ENCODE measurements at places on chromosomes 7 and 10.

- no peak for DNase-seq
- H3K36me3 ChIP-seq, result no peaks in the 10 kb centered on the region
- no peak overlapping the region for H3K4me3 ChIP-seq
- no peaks in the 10 kb centered on the region for H3K4me1 ChIP-seq
These were observed 30.5 kb downstream of the PLXNA4 start for GRCh38 chr7:132545756-132546155.

DNA sequence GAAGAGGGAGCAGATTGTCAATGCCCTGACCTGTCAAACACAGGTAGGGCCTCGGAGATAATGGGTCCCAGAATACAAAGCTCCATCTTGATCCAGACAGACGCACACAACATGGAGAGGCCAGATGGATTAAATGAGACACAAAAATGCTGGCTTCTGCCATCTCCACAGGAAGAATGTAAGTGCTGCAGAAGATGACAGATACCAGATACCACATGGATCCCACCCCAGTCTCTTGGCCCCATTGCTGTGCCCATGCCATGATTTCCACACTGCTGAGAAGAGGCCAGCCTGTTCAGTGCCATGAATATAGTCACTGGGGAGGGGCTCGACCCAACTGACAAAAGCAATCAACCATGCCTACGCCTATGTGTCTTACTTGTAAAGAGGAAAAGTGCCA lies 487.9 kb downstream of the PARD3 start:
- no peak overlapping the region for H3K4me3 ChIP-seq
- H3K4me1 ChIP-seq, result no peaks in the 10 kb centered on the region
- H3K36me3 ChIP-seq, result no peaks in the 10 kb centered on the region
- no peaks in the 10 kb centered on the region for H3K27me3 ChIP-seq
- no peak for DNase-seq

- H3K27ac ChIP-seq, result no peak overlapping the region
- no peaks in the 10 kb centered on the region for H3K4me1 ChIP-seq
- DNase-seq, result no peak
- no peaks in the 10 kb centered on the region for H3K36me3 ChIP-seq
- no peaks in the 10 kb centered on the region for H3K27me3 ChIP-seq
These were observed 182.9 kb downstream of the HTR7 start for GRCh38 chr10:90674928-90675327.

DNA sequence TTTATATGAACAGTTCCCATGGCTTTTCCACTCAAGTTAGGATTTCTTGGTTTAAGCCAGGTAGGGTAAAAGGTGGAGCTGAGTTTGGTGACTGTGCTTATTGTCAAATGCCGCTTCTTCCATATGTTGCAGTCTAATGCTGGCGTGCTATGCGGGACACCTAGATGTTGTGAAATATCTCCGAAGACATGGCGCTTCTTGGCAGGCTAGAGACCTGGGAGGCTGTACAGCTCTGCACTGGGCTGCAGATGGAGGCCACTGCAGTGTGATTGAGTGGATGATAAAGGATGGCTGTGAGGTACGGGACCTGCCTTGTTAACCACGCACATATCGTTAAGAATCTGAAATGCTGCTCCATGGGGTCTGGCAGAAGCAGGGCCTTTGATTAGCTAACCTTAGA lies 108.4 kb downstream of the FANK1 start:
- H3K4me3 ChIP-seq, result no peak overlapping the region
- no peaks in the 10 kb centered on the region for H3K36me3 ChIP-seq
- no peak for DNase-seq
- H3K4me1 ChIP-seq, result no peaks in the 10 kb centered on the region
- no peaks in the 10 kb centered on the region for H3K27me3 ChIP-seq

DNA sequence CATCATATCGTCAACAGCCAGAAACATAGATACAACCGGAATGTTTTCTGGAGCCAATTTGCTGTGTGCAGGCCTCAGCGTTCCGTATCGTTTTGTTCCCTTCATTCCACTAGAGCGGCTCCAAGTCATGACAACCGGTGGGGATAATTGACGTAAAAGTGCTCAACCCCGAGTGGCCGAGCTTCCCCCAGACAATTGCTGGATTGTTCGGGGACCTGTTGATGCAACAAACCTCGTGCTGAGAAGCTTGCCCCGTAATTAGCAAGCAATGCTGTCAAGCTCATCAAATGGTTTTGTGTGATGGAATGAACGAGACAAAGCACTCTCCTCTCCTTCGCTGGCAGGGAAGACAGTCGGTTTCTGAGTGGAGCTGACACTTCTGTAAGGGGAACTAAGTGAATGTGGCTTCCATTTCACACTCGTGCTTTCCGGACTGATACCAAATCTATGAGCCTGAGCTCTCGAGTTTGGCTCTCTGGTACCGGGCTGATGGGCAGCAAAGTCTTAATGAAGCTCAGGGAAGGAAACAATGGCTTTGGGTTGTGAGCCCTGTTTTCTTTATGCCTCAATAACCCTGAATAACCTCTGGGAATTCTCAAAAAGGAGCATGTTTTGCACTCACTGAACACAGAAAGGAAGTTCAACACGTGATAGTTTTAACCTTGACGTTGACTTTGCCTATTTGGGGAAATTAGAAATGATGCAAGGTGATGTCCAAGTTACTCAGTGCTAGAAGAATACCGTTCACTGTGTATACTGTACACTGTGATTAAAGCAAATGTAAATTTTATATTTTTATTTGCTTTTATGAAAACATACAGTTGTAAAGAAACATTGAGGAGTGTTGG lies 220.5 kb downstream of the BAMBI start:
- H3K4me1 ChIP-seq, result no peaks in the 10 kb centered on the region
- no peak for DNase-seq
- H3K4me3 ChIP-seq, result no peak overlapping the region
- no peaks in the 10 kb centered on the region for H3K27me3 ChIP-seq

DNA sequence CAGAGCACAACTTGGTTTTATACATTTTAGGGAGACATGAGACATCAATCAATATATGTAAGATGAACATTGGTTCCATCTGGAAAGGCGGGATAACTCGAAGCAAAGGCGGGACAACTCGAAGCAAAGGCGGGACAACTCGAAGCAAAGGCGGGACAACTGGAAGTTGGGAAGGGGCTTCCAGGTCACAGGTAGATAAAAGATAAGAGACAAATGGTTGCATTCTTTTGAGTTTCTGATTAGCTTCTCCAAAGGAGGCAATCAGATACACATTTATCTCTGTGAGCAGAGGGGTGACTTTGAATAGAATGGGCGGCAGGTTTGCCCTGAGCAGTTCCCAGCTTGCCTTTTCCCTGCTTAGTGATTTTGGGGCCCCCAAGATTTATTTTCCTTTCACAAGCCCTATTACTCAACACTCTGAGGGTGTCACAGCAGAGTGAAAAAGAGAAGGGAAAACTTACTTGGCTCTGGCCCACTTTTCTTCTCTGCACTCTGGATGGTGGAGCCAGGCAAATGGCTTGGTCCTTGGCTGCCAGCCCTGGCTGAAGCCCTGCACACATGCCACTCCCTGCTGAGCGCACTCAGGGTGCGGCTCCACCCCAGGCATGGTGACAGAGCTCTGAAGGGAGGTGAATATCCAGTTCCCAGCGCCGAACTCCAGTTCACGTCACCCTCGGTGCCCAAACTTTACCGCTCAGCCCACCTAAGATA lies 46.7 kb downstream of the PARD3 start:
- H3K27me3 ChIP-seq, result no peaks in the 10 kb centered on the region
- no peaks in the 10 kb centered on the region for H3K36me3 ChIP-seq
- H3K4me3 ChIP-seq, result no peak overlapping the region
- no peaks in the 10 kb centered on the region for H3K4me1 ChIP-seq

- H3K36me3 ChIP-seq, result no peaks in the 10 kb centered on the region
- no peaks in the 10 kb centered on the region for H3K27me3 ChIP-seq
- H3K4me3 ChIP-seq, result no peak overlapping the region
- DNase-seq, result no peak
- H3K4me1 ChIP-seq, result no peaks in the 10 kb centered on the region
These were observed 91.4 kb downstream of the TPST1 start for GRCh38 chr7:66296557-66296956.

DNA sequence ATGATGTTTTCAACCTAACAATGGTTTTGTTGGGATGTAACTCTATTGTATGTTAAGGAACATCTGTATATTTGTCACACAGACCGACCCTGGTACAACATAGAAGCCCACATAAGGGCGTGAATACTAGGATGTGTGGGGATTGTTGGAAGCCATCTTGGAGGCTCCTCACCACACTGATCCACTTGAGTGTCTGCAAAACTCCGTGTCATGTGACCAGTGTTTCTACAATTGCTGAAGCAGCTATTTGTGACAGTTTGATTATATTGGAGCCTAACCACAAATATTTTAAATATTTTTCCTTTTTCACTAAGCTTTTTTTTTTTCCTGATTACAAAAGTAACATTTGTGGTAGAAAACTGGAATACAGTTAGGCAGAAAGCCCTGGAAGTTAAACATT lies 27.9 kb downstream of the RALA start:
- H3K36me3 ChIP-seq, result no peaks in the 10 kb centered on the region
- no peak overlapping the region for H3K27ac ChIP-seq
- no peaks in the 10 kb centered on the region for H3K4me1 ChIP-seq
- DNase-seq, result no peak
- no peak overlapping the region for H3K4me3 ChIP-seq

DNA sequence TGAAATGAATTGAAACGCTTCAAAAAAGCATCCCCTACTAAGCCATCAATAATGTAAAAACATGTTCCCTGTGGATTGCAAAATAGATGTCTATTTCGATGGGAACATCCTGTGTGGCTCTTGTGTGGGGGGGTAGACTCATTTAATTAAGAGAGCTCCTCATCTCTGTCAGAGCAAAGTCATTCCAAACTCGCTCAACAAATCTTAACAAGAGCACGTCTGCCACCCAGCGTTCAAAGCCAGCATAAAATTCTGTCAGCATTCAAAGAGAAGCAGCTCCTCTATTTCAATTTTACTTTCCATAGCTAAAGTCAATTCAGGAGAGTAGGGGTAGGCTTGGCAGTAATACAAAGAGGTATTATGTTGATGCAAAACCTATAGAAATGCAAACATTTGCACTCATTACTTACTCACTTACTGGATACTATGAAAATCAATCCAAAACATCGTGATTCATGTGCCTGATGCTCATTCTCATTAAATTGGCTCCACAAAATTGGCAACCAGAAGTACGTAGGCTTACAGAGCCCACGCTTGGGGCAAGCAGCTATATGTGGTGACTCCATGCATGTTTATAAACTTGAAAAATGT lies 114.9 kb downstream of the IPMK start:
- no peaks in the 10 kb centered on the region for H3K4me1 ChIP-seq
- no peaks in the 10 kb centered on the region for H3K27me3 ChIP-seq
- H3K36me3 ChIP-seq, result no peaks in the 10 kb centered on the region
- peak; percentile 9 for DNase-seq
- H3K4me3 ChIP-seq, result no peak overlapping the region

DNA sequence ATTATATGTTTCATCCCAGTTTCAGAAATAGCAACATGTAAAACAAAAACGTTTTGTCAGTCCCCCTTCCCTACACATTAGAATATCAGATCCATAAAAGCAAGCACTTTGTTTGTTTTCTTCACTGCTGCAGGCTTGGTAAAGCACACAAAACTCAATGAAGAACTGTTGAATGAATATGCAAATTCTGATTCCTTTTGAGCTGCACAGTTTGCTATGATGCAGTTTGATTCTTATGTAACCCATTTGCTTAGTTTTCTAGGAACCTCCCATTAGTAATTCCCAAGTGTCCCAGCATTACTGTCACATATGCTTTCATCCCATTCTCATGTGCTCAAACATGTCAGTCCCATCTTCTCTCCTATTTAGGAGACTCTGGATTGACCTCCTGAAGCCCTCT lies 26.1 kb upstream of the CHCHD3 start:
- H3K4me3 ChIP-seq, result no peak overlapping the region
- H3K4me1 ChIP-seq, result no peaks in the 10 kb centered on the region
- no peak for DNase-seq
- H3K27me3 ChIP-seq, result no peaks in the 10 kb centered on the region
- no peak overlapping the region for H3K27ac ChIP-seq
- no peaks in the 10 kb centered on the region for H3K36me3 ChIP-seq

DNA sequence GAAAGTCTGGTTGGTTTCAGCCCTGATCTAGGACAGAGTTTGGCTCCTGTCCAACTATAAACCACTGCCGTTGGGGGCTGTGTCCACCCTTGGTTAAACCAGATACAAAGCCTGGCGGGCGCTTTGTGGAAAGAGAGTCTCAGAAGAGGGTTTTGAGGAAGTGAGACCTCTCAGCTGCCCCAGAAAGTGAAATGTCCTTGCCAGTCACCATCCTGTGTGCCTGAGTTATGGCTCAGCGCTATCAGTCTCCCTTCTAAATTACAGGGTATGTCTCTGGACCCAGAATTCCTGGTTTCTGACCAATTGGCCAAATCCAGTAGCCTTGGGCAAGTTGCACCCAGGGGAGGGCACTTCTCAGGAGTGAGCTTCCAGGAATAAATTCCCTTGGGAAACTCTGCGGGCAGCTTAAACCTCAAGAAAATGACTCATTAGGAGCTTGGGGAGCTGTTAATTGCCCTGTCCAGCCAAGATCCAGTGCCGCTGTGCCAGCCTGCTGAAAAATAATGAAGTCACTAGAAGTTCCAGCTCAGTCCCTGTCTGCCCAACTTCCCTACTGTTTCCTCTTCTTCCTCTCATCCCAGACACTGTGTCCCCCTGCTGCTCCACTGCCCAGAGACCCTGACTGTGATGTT lies 66.7 kb upstream of the PDZD8 start:
- H3K4me1 ChIP-seq, result no peaks in the 10 kb centered on the region
- no peaks in the 10 kb centered on the region for H3K36me3 ChIP-seq
- no peaks in the 10 kb centered on the region for H3K27me3 ChIP-seq
- no peak for DNase-seq

DNA sequence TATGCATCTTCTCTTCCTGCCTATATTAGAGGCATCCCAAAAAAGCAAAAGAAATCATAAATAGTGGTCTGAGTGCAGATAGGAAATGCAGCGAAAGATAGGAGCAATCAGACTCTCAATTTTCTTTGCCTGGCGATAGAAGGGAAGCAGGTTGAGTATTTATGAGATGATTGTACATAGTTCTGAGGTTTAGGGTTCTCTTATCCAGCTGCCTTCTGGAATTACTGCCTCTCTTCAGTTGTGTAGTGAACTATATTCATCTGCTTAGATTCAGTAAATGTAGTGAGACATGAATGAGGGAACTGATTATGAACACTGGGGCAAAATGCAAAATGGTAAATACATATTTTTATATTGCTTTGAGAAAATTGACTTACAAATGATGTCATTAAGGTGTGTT lies 93.0 kb upstream of the CYP26C1 start:
- no peak overlapping the region for H3K4me3 ChIP-seq
- H3K27ac ChIP-seq, result no peak overlapping the region
- H3K36me3 ChIP-seq, result no peaks in the 10 kb centered on the region
- no peaks in the 10 kb centered on the region for H3K27me3 ChIP-seq
